Right atrium auricular region (tissue), 2 donors: ENCODE measurements at places on chromosomes 11 and 22.

- no peak for DNase-seq
Measured at GRCh38 chr22:47151490-47151889, 389.0 kb downstream of the TBC1D22A start.

DNA sequence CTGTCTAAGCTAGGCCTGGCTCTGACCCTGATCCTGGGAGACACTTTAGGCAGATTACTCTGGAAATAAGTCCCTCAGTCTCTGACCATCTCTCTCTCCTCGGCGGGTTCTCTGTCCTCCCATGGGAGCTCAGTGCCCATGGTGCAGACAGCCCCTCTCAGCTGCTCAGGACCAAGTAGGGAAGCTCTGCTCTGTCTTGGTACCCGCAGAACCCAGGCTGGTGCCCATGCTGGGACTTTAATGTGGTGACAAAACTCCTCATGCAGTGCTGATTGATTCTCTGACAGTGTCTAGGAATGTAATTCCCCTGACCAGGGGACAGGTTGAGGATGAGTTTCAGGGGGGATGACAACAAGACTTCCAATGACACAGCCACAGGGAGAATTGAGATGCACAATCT is 30.3 kb upstream of the GGTLC2 start:
- no peak for DNase-seq

DNA sequence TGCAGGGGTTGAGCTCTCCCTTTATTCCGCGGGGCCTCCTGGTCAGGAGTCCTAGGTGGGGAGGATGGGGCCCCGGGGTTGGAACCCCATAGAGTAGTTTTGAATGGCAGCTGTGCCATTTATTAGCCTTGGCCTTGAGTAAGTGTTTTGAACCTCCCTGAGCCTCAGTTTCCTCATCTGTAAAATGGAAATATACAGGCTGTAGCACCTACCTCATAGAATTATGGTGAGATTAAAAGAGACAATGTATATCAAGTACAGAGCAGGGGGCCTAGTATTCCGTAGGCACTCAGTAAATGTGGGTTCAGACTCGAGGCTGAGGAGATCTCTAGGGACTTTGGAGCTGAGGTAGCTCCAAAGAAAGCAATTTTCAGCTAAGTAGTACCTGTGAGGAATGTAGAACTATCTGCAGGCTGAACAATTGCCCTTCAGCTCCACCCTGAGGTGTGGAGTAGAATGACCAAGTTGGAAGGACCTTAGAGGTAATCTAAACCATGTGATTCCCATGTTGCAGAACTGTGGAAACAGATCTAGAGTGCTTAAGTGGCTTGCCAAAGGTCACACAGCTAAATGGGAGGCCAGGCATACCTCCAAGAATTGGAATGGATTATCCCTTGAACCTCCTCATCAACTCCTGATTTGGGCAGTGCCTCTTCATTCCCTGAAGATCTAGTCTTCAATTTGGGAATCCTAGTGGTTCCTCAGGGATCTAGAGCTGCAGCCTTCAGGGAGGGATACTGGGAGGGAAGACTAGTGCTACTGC is 682 bp downstream of the PGAP2 start:
- DNase-seq, result no peak

- DNase-seq, result no peak
Measured at GRCh38 chr22:30927806-30928205, 40.8 kb downstream of the MORC2 start.

GRCh38 chr11:67260406-67260805 is 5.9 kb upstream of the GRK2 start:
- no peak for DNase-seq

DNA sequence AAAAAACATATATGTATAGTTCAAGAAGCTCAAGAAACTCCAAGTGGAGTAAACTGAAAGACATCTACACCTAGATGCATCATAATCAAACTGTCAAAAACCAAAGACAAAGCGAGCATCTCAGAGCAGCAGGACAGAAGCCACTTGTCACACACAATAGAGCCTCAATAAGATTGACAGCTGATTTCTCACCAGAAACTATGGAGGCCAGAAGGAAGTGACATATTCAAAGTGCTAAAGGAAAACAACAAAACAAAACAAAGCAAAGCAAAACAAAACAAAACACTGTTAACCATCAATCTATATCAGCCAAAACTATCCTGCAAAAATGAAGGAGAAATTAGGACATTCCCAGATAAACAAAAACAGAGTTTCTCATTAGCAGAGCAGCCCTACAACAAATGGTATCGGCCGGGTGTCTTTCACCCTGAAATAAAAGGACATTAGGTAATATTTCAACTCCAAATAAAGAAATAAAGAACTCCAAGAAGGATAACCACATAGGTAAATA is 65.8 kb upstream of the SEPTIN5 start:
- DNase-seq, result no peak

DNA sequence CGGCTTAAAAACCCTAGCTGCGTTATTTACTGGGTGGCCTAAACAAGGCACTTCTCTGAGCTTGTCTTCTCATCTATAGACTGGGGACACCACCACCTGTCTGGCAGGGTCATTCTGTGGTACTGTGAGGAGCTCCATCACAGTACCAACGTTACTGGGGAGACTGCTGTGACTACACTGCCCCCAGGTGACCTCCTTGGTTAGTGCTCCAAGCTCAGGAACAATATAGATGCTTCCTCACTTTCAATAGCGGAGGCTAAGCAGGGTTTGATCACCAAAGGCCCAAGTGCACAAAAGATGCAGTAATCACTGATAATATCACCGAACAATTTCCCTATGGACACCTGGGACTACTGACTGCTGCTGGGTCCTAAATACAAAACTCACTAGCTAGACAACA is 18.8 kb downstream of the PRPF19 start:
- DNase-seq, result no peak

DNA sequence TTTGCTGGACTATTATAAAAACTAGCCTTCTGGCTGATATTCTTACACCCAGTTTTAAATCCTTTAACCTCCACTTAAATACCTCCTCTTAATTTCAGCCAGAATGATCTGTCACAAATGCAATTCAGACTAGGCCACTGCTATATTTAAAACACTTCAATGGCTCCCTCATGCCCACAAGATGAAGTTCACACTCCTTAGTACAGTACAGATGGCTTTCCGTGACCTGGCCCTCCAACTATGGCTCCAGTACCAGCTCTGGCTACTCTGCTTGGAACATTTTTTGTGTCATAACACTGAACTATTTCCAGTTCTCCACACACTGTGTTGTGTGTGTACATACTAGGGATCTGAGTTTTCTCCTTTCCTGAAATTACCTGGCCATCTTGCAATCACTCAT is 353.4 kb downstream of the SOX6 start:
- no peak for DNase-seq

GRCh38 chr11:2097998-2098690 is 41.0 kb downstream of the IGF2 start:
- no peak for DNase-seq

DNA sequence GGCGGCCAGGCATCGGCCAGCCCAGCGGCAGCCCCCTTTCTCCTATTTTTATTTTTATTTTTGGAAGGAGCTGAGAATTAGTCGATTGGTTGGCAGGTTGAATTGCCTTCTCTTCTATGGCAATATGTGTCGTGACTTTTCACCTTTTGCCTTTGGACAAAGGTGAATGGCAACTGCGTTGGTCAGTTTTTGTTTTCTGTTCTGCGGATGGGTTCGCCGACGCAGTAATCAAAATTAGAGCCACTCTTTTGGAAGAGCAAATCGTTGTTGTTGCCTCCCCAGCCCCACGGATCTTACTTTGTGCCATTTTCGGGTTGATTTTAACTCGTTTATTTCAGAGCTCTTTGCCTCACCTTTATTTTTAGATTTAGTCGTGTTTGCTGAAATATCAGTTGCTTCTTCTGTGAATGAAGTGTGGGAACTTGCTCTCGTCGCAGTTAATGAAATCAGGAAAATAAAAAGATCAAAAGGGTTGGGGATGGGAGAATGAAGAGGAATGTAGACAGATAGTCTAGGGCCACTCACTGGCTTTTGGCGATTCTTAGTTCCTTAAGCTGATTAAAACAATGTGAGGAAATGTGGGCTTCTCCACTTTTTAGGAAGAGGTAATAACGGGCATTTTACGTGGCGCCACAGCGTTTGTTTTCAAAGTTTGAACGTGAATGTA is 1.6 kb downstream of the CECR2 start:
- no peak for DNase-seq

DNA sequence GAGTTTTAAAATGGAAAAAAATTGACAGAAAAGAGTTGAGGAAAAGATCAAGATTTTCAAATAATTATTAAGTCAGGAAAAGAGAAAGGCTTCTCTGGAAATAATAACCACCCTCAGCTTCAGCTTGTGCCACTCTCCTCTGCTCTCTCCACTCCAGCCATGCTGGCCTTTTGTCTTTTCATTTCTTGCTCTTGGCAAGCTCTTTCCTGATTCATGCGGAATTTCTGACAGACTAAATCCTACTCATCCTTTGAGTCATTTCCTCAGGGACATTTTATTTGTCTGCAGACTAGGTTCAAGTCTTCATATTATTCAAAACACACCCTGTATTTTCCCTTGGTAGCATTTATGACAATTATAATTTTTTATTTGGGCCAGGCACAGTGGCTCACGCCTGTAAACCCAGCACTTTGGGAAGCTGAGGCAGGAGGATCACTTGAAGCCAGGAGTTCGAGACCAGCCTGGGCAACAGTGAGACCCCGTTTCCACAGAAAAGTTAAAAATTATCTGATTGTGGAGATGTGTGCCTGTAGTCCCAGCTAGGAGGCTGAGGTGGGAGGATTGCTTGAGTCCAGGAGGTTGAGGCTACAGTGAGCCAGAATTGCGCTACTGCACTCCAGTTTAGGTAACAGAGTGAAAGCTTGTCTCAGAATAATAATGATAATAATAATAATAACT is 7.8 kb upstream of the P4HA3 start:
- DNase-seq, result no peak

GRCh38 chr11:16876053-16876752 is 137.8 kb downstream of the C11orf58 start:
- no peak for DNase-seq

DNA sequence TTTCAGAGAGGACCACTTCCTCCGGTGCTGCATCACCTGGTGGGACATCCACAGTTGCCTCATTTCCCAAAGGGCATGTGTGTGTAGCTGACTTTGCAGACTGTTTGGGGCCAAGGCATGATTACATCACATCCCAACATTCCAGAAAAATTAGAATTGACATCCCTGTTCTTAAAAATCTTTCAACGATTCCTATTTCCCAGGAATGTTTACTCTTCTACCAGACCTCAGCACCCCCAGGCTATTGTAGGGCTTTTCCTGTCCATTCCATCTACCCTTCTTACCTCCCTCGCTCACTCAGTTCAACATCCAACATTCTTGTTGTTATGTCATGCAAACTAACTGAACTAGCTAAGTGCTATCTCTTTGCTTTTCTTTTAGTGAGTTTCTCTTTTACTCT is 37.3 kb downstream of the PIWIL4 start:
- DNase-seq, result no peak

- no peak for DNase-seq
Measured at GRCh38 chr11:134244593-134244992, 8.6 kb downstream of the THYN1 start.

- no peak for DNase-seq
Measured at GRCh38 chr11:43367382-43368178, 8.9 kb downstream of the TTC17 start.

DNA sequence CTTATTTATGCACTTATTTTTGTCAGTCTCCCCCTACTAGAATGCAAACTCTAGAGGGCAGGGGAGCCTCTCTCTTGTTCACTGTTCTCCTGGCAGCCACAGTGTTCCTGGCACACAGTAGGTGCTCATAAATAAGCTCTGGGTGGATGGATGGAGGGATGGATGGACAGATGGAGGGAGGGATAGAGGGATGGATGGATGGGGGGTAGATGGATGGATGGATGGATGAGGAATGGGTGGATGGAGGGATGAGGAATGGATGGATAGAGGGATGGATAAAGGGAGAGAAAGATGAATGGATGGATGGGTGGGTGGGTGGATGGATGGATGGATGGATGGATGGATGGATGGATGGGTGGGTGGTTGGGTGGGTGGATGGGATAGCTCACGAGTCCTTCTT is 13.5 kb downstream of the PVALB start:
- DNase-seq, result no peak
